ENCODE measurements at places on chromosomes 4 and X.

DNA sequence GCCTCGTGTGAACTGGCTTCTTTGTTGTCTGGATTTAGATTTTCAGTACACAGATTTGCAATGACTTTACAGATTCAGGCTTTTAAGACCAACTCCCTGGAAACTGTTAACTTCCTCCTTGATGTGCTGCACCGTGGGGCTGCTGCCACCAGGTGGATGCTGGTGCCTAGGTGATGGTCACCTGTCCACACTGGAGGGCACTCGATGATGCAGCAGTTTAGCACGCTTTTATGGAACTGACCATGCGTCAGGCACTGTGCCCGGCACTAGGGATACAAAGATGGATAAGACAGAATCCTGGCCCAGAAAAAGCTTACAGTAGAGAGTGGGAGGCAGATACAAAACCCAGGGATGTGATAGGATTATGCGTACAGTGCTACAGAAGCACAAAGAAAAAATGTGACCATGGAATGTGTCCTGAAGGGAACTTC, 180.7 kb downstream of the CEP135 start:
- no peak for DNase-seq

DNA sequence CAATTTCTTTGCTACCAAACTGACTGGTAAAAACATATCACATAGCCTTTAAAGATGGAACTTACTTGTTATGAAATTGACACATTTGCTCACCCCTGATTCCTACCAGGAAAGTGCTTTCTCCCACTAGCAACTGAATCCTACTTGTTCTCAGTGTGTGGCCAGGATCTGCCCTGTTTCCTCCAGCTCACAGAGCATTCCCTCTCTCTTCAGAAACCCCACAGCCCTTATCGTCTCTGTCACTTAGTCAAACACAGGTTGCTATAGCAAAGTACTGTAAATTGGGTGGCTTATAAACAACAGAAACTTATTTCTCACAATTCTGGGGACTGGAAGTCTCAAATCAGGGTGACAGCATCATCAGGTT, 265.2 kb upstream of the BOD1L1 start:
- DNase-seq = no peak

DNA sequence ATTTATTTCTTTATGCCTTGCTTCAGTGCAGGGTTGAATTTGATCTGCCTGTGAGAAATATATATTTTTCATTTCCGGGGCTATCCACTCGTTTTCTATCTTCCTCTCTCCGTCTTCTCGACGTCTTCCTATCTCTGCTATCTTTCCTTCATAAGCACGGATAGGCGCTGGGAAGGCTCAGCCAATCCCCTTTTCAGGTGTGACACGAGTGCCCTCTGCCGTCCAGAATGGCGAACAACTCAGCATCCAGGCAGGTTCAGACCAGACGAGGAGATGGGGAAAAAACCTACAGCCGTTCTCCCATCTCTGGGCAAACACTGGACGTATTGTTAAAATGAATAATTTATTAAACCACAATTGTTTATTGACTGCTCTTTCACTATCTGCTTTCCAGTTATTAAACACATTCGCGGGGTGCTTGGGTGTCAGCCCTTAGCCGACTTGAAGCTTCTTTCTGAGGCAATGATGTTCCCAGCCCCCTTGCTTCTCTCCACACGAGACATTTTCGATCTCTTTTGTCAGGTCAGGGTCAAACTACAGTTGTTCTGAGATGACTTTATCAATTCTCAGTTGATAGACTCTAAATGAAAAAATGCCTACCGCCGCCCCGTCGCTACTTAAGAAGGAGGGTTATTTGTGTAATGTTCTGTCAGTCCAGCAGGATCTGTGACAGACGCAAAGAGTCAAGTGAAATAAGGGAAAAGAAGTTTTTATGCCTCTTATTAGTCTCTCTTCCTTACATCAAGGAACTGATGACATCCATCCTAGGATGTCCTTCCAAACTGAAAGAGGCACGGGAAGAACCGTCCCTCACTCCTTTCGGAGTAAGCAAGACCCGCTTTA, 96.3 kb upstream of the NOCT start:
- no peak for DNase-seq

DNA sequence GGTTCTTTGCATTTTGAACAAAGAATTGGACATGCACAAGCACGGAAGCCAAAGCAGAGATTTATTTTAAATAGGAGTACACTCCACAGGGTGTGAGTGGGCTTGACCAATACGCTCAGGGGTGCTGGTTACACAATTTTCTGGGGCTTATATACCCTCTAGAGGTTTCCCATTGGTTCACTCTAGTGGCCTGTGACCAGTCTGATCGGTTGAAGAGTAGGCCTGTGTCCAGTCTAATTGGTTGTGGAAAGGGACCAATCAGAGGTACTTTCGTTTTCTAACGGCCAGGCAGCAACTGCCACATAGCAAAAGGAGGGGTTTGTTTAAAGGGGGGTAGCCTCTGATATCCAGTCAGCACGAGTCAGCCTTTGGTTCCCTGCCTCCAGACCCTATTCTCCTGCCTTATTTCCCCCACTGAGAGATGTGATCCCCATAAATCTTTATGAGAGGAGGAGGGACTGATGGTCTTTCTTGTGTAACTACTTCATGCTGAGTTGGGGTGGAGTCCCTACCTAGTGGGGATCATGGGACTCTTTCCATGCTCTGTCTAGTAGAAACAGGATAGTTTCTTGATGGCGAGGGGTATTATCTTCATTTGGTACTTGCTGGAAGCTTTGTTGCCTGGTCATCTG, 11.3 kb upstream of the AREG start:
- DNase-seq = no peak

DNA sequence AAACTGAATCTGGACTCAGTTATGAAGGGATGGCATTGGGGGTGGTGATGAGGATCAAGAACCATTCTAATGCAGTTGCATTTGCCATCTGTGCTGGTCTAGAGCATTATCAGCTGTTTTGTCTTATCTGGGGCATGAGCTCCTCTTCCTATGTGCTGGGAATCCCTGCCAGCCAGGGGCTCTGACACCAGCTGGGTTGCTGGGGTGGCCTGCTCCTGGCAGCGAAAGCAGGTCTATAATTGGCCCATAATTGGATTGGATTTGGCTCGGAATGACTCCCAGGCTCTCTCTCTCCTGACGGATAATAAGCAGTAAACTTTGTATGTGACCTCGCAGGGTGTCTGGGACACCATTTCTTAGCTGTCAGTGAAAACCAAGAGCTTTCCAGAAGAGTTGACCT, 34.1 kb downstream of the SMPX start:
- no peak for DNase-seq

- no peak for DNase-seq
These were observed 511.0 kb upstream of the ATOH1 start for GRCh38 chr4:93317561-93317960.

GRCh38 chr4:83010522-83011318, at the start of gene LIN54:
TSS of gene LIN54 (minus strand) at chr4:83010823. CDS start at chr4:82984844, 25,979 bp downstream.
- DNase-seq = peak; percentile 83

- no peak for DNase-seq
These were observed 135.8 kb downstream of the FAAH2 start for GRCh38 chrX:57422289-57422688.

- DNase-seq = no peak
These were observed 867.3 kb downstream of the PCDH18 start for GRCh38 chr4:136664988-136665387.

- DNase-seq = no peak
These were observed 564 bp downstream of the PGK1 start for GRCh38 chrX:78104447-78105176.

- DNase-seq = no peak
These were observed 350.4 kb downstream of the SPRY1 start for GRCh38 chr4:123747016-123747415.

GRCh38 chr4:61245069-61245714, 45.1 kb downstream of the ADGRL3 start:
- no peak for DNase-seq

- no peak for DNase-seq
These were observed 814 bp upstream of the RBM47 start for GRCh38 chr4:40630335-40631021.

DNA sequence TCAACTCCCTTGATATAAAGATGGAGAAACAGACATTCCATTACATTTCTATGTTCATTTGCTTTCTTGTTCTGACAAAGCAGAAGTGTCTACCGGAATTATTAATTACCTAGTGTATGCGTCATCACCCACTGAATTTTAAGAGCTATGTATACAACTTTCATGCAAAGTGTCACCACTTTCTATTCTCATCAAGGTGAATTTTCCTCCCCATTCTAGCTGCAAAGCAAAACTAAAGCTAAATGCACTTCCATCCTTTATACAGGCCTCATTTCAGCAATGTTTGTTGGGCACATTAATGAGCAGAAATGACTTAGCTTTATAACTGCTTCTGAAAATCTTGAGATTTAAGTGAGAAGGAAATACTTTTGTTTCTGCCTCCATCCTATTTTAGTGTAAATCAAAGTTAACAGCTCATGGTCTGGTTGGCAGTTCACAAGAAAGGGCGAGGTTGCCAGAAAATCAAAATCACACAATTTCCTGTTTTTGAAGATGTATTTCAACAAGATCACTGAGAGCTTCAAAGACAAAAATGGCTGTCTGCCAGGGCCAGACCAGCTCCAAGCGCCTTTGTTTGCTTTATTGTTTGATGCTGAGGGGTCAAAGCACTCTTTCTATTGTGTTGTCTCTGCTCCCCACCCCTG, 7.2 kb upstream of the FAM9C start:
- peak; percentile 22 for DNase-seq

DNA sequence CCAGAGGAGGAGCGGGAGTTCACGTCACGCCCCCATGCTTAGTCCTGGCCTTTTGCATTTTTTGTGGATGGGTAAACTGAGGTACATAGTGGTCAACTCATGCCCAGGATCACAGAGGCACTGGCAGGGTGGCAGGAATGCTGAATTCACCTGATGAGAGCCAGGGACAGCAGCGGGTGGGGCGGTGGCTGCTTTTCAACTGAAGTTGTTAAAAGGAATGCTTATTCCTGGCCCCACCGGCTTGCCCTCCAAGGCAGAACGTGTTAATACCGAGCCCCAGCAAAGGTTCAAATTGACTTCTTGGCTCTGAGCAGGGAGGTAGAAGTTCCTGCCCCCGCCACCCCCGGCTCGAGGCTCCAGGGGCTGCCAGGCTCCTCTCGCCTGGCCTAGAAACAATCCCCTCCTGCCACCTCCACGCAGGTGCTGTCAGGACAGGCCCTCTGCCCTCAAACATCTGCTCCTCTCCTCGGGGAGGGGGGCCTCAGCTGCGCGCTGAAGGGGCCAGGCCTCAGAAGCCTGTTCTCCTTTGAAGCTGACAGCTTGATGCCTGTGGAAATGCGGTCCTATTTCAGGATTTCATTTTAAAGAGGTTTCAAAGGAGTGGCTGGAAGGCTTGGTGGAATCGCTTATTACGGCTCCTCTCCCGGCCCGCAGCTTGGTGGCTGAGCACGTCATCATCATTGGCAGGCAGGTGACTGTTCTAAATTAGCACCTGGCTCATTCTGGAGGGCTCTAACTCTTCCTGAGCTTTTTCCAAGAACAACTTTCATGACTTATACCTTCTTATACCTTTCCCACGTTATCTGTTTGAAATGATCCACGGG, 93.0 kb downstream of the PHKA2 start:
- DNase-seq = no peak

- no peak for DNase-seq
These were observed 21.9 kb downstream of the RASL11B start for GRCh38 chr4:52883707-52884669.

DNA sequence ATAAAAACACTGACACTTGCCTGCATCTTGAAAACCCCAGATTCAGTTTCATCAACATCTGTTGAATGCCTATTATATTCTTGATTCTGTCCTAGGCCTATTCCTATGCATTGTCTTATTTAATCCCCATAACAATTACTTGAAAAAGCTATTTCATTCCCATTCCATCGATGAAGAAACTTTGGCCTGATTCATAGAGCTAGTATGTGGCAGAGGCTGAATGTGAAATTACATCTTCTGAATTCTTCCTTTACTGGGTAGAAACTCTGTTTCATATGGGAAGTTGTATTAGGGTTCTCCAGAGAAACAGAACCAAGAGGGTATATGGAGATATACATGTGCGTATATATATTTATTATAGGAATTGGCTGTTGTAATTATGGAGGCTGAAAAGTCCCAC, 35.0 kb upstream of the SLC4A4 start:
- DNase-seq = no peak

DNA sequence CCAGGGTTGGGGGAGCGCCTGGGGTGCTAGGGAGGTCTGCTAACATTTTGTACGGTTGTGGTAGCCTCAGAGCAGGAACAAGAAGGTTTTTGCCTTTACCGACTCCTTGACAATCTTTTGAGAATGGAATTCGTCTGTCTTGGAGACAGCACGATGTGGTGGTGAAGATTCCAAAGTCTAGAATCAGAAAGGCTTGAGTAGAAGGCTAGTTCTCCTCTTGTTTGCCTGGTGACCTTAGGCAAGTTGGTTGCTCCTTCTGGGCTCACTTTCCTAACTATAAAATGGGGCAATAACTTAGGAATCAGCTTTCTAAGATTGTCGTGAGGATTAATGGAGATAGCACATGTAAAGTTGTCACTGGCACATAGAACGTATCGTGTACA, 741 bp downstream of the FAM47E start:
- no peak for DNase-seq

GRCh38 chr4:24229978-24230377, 340.1 kb upstream of the PPARGC1A start:
- no peak for DNase-seq

GRCh38 chrX:3651277-3651676, 62.2 kb downstream of the PRKX start:
- no peak for DNase-seq

GRCh38 chrX:40945361-40945713, 139.9 kb upstream of the USP9X start:
- no peak for DNase-seq

DNA sequence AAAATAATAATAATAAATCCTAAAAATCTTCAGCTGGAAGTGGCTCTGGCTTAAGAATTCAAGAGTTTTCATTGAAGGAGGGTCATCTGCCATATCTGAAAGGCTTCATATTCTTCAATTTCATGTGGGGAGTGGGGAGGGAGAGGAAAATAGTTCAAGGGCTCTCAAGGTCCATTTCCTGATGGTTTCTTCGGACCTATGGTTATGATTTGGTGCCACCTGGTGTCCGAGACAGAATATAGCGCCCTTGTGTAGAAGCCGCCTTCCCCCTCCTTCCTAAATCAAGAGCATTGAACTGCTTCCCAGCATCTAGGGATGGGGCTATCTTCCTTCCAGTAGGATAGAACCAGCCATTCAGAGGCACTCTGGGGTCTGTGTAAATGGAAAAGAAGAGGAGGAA, 34.3 kb downstream of the NLGN3 start:
- DNase-seq = peak; percentile 8

GRCh38 chr4:37594099-37594498, 92.1 kb downstream of the RELL1 start:
- no peak for DNase-seq

DNA sequence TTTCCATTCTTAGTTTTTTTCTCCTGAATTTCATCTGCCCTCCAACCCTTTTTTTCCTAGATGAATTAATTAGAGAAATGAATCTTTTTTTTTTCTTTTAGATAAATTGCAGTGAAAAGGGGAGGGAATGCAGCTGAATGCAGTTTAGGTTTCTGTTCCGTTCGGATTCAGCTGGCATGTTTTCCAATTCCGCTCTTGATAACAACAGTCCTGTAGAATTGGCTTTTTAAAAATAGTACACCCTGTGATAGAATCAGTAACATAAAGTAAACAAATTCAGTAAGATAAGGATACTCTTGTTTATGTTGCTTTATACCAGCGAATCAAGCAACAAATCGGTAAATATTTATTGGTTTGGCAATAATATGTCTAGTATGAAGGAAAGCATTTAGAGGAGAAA, 103.5 kb downstream of the UNC5C start:
- no peak for DNase-seq

GRCh38 chrX:54979432-54979831, 14.6 kb downstream of the PFKFB1 start:
- no peak for DNase-seq

GRCh38 chrX:24767557-24767956, 73.8 kb downstream of the POLA1 start:
- no peak for DNase-seq

GRCh38 chr4:62881210-62881609, 1528.0 kb downstream of the TECRL start:
- no peak for DNase-seq

Measured in activated T-helper 1 cell treated with Interleukin-2 at 50 U/mL for 16 hours (primary cell).